ENCODE measurements at places on chromosomes 5 and 9. TPM values are rescaled to one million over a fixed set of nuclear protein-coding genes. Genes with fewer than 3 reads are reported as not detected.

DNA sequence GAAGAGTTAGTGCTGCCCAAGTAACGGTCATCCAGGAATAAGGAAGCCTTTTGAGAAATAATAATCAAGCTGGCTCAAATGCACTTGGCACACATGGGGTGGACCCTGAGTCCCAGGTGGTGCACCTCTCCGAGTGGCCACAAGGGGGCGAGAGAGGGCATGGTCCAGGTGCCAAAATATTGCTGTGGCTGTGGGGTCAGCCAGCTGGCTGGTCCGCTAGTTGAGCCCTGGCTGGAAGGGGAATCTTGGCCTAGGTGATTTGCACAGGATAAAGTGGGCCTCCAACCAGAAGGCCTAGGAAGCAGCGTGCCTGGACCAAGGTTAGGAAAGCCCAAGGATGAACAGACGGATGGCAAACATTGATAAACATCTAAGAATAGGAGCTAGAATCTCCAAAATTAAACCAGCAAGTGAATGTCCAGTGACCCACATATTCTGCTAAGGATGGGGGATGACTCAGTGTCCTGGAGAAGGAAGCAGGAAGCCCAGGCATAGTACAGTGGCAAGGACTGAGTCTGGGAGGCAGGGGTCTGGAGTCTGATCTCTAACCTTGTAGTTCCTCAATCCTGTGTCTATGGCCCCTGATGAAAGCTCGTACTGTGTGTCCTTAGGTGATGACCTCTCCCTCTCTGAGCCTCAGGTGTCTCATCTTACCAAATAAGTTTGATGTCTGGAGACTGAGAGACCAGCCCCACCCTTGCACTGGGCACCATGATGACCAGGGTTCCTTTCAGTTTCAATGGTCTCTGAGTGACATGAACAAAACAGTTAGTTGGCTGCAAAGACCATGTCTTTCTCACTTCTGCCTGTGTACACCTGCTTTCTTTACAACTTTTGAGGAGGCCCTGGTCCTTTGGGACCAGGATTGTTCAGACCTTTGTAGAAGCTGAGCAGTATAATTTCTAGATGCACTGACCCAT is 19.2 kb upstream of the SHB start:
- DNase-seq = peak; percentile 72
- H3K27ac ChIP-seq = no peak overlapping the region
- no peaks in the 10 kb centered on the region for H3K27me3 ChIP-seq
- no peak overlapping the region for H3K4me3 ChIP-seq

- no peaks in the 10 kb centered on the region for H3K36me3 ChIP-seq
- H3K27ac ChIP-seq = no peak overlapping the region
- H3K4me3 ChIP-seq = no peak overlapping the region
- no peaks in the 10 kb centered on the region for H3K27me3 ChIP-seq
- H3K4me1 ChIP-seq = peaks cover 7% of the 10 kb centered on the region
- DNase-seq = no peak
These were observed 33.9 kb upstream of the TRIO start for GRCh38 chr5:14109041-14109747.

- no peaks in the 10 kb centered on the region for H3K36me3 ChIP-seq
- peaks cover 18% of the 10 kb centered on the region for H3K4me1 ChIP-seq
- no peak for DNase-seq
- no peak overlapping the region for H3K27ac ChIP-seq
- no peaks in the 10 kb centered on the region for H3K27me3 ChIP-seq
- H3K4me3 ChIP-seq = no peak overlapping the region
These were observed 11.5 kb upstream of the SSBP2 start for GRCh38 chr5:81762401-81762800.

DNA sequence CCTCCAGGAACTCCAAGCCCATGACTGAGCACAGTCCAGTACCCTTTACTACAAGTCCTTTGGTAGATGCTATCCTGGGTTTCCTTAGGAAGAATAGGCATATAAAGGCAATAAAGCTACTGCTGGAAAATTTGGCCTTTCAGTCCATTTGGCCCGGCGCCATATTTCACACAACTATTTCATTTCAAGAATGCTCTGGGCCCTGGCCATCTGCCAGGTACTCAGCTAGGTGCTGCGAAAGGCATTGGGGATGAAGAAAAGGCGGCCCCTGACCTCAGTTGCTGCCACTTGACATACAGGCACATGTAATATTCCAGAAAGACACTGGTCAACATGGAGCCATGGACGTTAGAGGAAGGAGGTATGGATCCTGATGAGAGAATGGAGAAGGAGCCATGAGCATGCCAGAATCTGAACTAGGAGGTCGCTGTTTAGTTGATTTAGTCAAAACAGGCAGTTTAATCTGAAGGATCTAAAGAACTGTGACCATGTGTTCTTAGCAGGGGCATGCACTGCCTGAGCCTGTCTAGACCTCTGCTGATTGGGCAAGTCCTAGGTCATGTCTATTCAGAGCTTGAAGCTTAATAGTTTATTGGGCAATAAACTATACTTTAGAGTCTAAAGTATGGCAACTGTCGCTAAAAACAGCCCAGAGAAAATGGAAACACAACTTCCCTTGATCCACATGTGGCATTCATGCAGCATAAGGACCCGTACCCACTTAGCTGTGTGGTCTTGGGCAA is 149.3 kb downstream of the MELK start:
- no peaks in the 10 kb centered on the region for H3K27me3 ChIP-seq
- no peak overlapping the region for H3K4me3 ChIP-seq
- no peaks in the 10 kb centered on the region for H3K4me1 ChIP-seq
- no peak overlapping the region for H3K27ac ChIP-seq
- DNase-seq = no peak

- H3K4me3 ChIP-seq = no peak overlapping the region
- no peaks in the 10 kb centered on the region for H3K36me3 ChIP-seq
- H3K27me3 ChIP-seq = no peaks in the 10 kb centered on the region
- no peak for DNase-seq
- no peak overlapping the region for H3K27ac ChIP-seq
These were observed 35.6 kb upstream of the NSMF start for GRCh38 chr9:137494550-137495351.

DNA sequence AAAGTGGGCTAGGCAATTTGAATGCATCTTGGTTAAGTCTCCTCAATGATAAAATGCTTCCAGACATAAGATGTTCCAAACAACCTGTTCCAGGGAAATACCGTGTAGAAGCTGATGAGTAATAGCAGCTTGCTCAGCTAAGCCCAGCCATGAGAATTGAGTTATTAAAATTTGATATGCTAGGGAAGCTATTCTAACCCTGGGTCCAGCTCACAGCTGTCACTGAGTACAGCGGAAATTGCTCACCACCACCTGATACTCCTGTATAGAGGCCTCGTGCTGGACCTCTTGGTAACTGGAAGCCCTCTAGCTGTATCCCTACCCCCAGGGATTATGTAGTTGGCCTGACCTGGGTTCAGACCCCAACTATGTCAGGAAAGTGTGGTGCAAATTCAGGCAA is 521.3 kb upstream of the TRPC7 start:
- H3K27ac ChIP-seq = no peak overlapping the region
- peaks cover 3% of the 10 kb centered on the region for H3K4me1 ChIP-seq
- H3K4me3 ChIP-seq = no peak overlapping the region
- no peak for DNase-seq
- no peaks in the 10 kb centered on the region for H3K27me3 ChIP-seq
- no peaks in the 10 kb centered on the region for H3K36me3 ChIP-seq

- H3K4me1 ChIP-seq = no peaks in the 10 kb centered on the region
- no peak overlapping the region for H3K4me3 ChIP-seq
- no peak for DNase-seq
- H3K27ac ChIP-seq = no peak overlapping the region
These were observed 45.3 kb downstream of the SMARCA2 start for GRCh38 chr9:2060424-2060823.

DNA sequence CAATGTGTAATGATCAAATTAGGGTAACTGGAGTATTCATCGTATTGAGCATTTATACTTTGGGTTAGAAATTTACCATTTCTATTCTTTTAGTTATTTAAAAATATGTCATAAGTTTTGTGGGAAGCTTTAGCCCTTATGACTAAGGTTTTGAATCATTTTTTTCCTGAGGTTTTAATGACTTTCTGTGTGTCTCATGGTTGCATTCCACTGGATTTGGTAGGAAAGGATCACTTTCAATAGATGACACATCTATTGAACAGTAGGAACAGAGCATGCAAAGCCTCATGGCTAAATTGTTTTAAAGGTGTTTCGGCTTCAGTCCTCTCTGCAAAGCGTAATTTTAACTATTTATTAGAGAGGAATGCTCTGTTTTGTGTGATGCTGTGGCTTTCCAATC is 512.4 kb upstream of the CHD1 start:
- DNase-seq = no peak
- H3K36me3 ChIP-seq = no peaks in the 10 kb centered on the region
- H3K27ac ChIP-seq = no peak overlapping the region
- H3K27me3 ChIP-seq = no peaks in the 10 kb centered on the region

GRCh38 chr5:165393839-165394238 is 1888.4 kb downstream of the MAT2B start:
- H3K36me3 ChIP-seq = no peaks in the 10 kb centered on the region
- H3K27ac ChIP-seq = no peak overlapping the region
- H3K27me3 ChIP-seq = no peaks in the 10 kb centered on the region
- H3K4me3 ChIP-seq = no peak overlapping the region

GRCh38 chr5:174231956-174232487 is 186.5 kb downstream of the NSG2 start:
- H3K4me3 ChIP-seq = no peak overlapping the region
- no peak for DNase-seq
- H3K27ac ChIP-seq = no peak overlapping the region
- no peaks in the 10 kb centered on the region for H3K36me3 ChIP-seq
- no peaks in the 10 kb centered on the region for H3K4me1 ChIP-seq

Gene TERT
- 36.2 TPM for total RNA-seq

Gene C5orf34
- 11.8 TPM for total RNA-seq

Gene SEC61B
- 133 TPM for total RNA-seq

Gene BAG1
- total RNA-seq = 44.0 TPM

Gene GPR150
- total RNA-seq = not detected

Gene SLC12A7
- 32.2 TPM for total RNA-seq

Gene TCF7
- 9.7 TPM for total RNA-seq

Gene CDK9
- total RNA-seq = 63.9 TPM

All from GM23338 (cell line).